ENCODE measurements at places on chromosomes 5 and 9. TPM values are rescaled to one million over a fixed set of nuclear protein-coding genes. Genes with fewer than 3 reads are reported as not detected.

HINT1 gene
- 189 TPM for total RNA-seq

SMC2 gene
- 32.3 TPM for total RNA-seq

CAPSL gene
- not detected for total RNA-seq

ENTPD8 gene
- 0.42 TPM for total RNA-seq

STPG3 gene
- not detected for total RNA-seq

IL5 gene
- total RNA-seq = not detected

FOXD4L4 gene
- total RNA-seq = 0.19 TPM

BTNL8 gene
- total RNA-seq = not detected

TRIM36 gene
- 17.3 TPM for total RNA-seq

FBXW11 gene
- total RNA-seq = 42.2 TPM

TSLP gene
- total RNA-seq = 0.27 TPM

CCDC152 gene
- total RNA-seq = 4.7 TPM

SLC34A3 gene
- total RNA-seq = 0.15 TPM

CCDC180 gene
- total RNA-seq = 5.6 TPM

RGS7BP gene
- 1.6 TPM for total RNA-seq

PCDH12 gene
- total RNA-seq = not detected

AHRR gene
- 1.3 TPM for total RNA-seq

PCDHGB7 gene
- 15.3 TPM for total RNA-seq

RFESD gene
- total RNA-seq = 31.5 TPM

SPAAR gene
- total RNA-seq = not detected

IRX4 gene
- total RNA-seq = 1.5 TPM

TAF11L4 gene
- not detected for total RNA-seq

LCP2 gene
- total RNA-seq = not detected

SGCD gene
- total RNA-seq = 0.04 TPM

RPP25L gene
- 19.3 TPM for total RNA-seq

ADAMTS12 gene
- total RNA-seq = 140 TPM

TMEM252 gene
- not detected for total RNA-seq

SIT1 gene
- total RNA-seq = 0.22 TPM

KCNT1 gene
- 0.15 TPM for total RNA-seq

PCDHGA10 gene
- 3.2 TPM for total RNA-seq

RLN2 gene
- total RNA-seq = 7.9 TPM

Measured in endodermal cell (in vitro differentiated cells).